ENCODE measurements at places on chromosomes 5 and 9.

- DNase-seq: no peak
These were observed 319.4 kb downstream of the TLR4 start for GRCh38 chr9:118023644-118024043.

DNA sequence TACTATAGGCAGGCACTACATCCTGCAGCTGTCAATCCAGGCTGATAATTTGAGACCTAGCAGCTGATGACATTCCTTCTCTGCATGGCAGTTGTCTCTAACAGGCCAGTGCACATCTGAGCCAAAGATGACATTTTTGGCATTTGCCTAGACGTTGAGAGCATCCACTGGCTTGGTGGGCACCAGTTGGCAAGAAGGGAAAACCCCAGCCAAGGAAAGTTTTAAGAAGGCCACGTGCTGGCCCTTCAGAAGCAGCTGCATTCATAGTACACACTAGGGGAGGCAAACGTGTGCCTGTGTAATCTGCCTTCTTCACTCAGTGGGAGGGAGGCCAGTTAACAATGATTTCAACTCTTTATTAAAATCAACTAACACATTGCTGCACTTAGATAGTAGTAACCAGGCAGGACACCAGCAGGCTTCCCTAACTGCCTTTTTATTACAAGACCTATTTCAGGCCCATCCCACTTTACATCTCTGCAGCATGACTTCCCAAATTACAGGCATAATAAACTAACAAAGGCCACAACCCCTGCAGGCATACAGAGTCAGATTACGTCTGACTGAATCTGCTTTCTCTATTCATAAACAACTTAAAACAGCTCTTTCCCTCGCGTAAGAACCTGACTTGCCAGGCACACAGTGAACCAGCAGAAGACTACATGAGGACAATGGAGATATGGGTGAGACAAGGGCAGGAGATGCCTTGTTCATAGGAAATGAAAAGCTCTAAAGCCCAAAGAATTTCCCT lies 576.3 kb downstream of the PDE4D start:
- DNase-seq: no peak

- no peak for DNase-seq
These were observed 58.6 kb downstream of the DIAPH1 start for GRCh38 chr5:141560151-141560550.

- peak; percentile 49 for DNase-seq
These were observed 64.0 kb downstream of the POU5F2 start for GRCh38 chr5:93677359-93677891.

DNA sequence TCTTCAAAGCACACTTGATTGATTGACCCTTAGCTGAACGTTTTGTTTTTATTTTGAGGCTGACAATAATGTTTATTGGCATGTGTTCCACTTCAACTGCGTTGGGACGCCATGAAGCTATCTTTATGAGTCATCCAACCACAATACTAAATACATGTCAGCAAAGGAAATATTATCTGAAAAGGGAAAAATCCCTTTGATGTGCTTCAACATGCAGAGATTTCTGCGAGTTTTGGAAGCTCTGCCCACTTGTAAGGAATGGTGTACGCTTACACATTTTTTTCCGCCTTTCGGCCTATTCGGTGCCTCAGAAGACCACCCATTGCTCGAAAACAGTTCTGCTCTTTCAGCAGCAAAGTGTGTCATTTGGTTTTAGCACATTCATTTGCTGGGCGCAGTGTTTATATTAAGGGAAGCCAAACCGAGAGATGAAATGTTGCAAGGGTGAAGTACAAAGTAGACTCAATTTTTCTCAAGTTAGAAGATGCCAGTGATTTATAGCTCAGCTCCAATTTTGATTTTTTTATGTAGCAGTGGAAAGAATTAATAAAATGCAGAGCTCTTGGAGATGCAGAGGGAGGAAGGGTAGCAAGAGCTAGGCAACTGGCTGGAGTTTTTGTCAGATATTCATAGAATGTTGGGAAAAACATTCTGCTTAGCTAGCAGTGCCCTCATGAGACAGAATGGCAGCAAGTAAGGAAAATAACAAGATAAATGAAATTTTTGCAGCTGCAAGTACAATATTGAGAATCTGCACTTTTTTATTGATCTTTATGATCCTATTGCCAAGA lies 68.9 kb downstream of the PRDM6 start:
- DNase-seq: no peak

DNA sequence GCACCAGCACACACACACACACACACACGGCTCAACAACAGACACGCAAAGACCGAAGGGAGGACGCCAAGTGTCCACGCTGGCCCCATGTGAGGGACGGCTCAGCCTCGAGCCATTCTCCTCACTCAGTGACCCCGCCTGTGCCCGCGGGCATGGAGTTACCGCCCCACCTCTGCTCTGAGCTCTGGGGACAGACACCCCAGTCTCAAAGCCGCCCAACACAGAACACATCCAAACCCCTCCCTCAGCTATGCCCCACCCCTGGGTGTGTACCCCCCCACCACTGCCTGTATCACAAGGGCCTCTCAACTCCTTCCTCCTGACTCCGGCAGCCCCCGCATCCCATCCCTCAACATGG lies 81.2 kb downstream of the CAMSAP1 start:
- DNase-seq: no peak

DNA sequence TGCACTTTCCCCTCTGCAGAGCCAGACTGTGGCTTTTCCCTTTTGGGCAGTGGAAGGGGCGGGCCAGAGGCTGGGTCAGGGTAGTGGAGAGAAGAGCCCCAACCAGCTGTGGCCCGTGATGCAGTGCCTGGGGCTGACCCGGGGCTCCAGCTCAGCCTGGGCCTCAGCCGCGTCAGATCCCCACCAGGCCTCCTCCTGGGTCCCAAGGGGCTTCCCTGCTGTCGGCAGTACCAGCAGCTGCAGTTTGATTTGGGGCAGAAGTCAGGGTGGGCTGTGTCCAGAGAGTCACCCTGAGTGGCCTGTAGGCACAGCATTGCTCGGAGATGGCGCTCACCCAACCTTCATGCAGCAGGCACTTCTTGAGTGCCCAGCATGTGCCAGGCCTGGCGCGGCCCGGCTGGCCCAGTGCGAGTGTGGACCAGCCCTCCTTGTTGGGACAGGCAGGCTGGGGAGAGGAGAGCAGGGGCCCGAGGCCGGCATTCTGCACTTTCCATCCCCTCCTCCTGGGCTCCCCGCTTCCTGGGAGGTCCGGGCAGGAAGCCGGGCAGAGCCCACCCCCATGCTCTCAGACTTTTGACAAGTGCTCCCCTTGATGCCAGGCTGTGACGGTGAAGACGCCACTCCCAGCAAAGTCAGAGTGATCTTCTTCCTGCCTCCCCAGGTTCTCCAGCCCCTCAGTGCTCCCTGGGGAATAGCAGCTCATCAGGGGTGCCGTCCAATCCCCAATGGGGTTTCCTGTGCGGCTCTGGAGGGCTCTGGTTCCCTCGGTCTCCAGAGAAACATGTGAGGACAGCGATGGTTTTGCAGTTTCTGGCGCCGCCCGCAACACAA lies 88.3 kb upstream of the COL5A1 start:
- peak; percentile 8 for DNase-seq

DNA sequence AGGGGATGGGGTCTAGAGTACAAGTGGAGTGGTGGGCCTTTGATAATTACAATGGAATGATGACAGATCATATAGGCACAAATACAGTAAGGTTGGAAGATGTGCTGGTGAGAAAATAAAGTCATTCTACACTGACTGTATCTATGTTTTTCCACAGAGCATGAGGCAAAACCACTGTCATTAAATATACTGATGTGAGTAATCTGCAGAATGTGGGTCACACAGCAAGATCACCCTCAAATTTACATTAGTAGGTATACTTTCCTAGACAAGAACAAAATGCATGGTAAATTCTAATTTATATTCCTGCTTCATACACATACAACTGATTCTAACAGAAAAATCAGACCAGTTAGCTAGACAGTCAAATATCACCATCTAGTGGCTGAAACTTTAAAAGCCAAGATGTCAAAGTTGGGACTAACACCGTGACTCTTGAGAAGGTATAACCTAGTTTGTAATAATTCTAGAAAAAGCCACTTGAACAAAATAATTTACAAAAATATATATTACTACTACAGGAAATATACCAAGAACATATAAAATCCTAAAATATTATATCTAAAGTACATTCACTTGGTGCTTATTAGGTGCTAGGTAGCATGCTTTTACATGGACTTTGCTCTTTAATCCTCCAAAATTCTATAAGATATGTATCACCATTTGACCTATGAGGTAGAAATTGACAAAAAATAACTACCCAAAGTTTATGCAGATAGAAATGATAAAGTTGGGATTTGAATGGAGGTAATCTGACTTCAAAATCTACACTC lies 19.5 kb downstream of the TTC33 start:
- DNase-seq: no peak

DNA sequence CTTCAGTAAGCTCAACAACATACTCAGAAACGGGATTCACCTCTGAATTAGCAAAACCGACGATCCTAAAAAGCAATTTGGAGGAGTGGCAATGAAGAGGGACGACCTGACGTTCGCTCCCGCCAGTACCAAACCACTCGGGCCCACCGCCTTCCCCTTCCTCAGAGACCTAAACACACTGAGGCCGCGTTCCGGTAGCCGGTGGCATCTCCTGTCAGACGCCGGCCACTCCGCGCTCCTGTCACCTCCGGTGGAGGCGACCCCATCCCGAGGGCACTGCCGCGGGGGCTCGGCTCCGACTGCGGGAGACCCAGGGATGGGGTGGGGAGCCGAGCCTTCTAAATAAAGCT lies 617 bp downstream of the PPP6C start:
- peak; percentile 31 for DNase-seq

- no peak for DNase-seq
These were observed 40.2 kb upstream of the TMED7 start for GRCh38 chr5:115666023-115666422.

GRCh38 chr9:94655739-94656138 lies 16.4 kb upstream of the FBP1 start:
- DNase-seq: no peak

DNA sequence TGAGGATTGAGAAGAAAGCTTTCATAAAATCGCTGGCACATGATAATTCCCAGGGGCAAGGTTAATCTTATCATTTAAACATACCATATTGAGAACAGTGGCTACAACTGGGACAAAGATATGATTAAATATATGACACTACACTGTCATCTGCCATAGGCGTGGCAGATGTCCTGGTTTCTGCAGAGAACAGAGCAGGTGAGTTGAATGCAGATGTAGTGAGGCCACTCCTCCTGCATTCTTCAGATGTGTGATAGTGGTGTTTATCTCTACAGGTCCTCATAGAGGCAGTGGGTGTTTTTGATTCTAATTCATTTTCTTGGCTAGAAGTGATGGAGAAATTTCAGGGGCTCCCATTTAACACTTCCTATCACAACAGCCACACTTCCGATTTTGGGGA lies 237.0 kb upstream of the CDH9 start:
- DNase-seq: no peak

GRCh38 chr9:70602321-70603019 lies 188.0 kb upstream of the KLF9 start:
- DNase-seq: peak; percentile 52

GRCh38 chr9:3510796-3511195 lies 15.0 kb downstream of the RFX3 start:
- DNase-seq: no peak

DNA sequence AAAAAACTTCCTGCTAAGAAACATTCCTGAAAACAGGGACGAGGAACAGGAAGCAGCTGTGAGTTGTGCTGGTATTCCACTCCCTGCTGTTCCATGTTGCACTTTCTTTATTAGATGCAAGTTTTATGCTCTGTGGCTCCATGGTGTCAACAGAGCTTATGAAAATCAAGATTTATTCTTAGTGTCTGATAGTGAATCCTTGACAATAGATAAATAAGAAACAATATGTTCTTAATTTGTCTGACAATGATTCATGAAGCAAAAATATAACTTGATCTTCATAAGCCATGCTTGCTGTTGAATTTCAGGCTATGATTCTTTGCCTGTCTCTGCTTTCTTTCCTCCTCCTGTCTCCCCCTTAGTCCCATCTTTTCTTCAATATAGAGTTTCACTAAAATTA lies 119.6 kb downstream of the DROSHA start:
- DNase-seq: no peak

- DNase-seq: no peak
These were observed 29.6 kb downstream of the ADRB2 start for GRCh38 chr5:148856009-148856367.

GRCh38 chr5:39605145-39605544 lies 180.4 kb upstream of the DAB2 start:
- no peak for DNase-seq

GRCh38 chr9:23606107-23606506 lies 219.9 kb downstream of the ELAVL2 start:
- DNase-seq: no peak

GRCh38 chr5:78275998-78276543 lies 18.4 kb downstream of the AP3B1 start:
- DNase-seq: no peak

GRCh38 chr5:123303802-123304201 lies 119.4 kb downstream of the CEP120 start:
- DNase-seq: no peak

DNA sequence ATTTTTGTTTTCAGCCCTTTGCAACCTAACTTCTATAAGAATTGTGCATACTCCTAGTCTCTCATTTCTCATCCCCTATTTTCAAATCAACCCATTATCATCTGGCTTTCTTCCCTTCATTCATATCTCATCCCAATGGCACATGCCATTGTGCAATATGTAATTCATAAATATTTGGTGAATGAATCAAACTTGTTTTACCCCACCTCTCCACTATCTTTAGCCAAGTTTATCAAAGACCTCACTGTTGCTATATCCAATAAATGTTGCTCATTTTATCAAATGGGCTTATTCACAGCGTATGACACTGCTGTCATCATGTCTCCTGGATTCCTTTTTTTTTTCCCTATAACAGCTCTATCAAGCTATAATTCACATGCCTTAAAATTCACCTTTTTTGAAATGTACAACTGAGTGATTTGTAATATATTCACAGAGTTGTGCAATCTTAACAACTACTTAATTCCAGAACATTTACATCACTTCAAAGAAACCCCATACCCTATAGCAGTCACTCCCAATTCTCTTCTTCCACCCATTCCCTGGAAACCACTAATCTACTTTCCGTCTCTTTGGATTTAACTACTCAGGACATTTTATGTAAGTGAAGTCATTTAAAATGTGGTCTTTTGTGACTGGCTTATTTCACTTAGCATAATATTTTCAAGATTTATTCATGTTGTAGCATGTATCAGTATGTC lies 214.4 kb upstream of the PAPPA start:
- no peak for DNase-seq

- no peak for DNase-seq
These were observed 179.8 kb downstream of the DCP2 start for GRCh38 chr5:113156271-113156877.

DNA sequence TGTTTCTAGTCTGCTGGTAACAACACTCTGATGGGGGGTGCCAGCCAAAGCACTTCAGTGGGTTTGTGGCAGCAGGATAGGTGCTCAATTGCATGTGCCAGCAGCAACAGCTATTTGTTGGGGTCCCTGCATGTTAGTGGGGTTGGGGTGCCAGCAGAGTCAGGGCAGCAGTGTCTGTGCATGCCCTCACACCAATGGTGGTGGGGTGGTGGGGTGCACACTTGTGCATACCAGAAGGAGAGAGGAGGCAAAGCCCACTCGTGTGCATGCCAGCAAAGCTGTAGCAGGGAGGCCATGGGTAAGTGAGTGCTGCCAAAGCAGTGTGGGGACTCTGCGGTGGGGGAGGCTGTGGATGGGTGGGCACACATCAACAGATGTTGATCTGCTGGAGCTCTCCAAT lies 232.2 kb downstream of the GABRG2 start:
- no peak for DNase-seq

Data from WTC11 (cell line).